Right ventricle myocardium superior (tissue), 1 donor: ENCODE measurements at places on chromosomes 4 and X. TPM values are rescaled to one million over a fixed set of nuclear protein-coding genes. Genes with fewer than 3 reads are reported as not detected.

CCDC110 gene
- 1.6 TPM for total RNA-seq

NIPAL1 gene
- 0.43 TPM for total RNA-seq

PFKFB1 gene
- total RNA-seq = 0.16 TPM

FANCB gene
- total RNA-seq = 0.35 TPM

GRCh38 chr4:169659716-169660670 is 39.6 kb downstream of the CLCN3 start:
- peak; percentile 49 for DNase-seq

DNA sequence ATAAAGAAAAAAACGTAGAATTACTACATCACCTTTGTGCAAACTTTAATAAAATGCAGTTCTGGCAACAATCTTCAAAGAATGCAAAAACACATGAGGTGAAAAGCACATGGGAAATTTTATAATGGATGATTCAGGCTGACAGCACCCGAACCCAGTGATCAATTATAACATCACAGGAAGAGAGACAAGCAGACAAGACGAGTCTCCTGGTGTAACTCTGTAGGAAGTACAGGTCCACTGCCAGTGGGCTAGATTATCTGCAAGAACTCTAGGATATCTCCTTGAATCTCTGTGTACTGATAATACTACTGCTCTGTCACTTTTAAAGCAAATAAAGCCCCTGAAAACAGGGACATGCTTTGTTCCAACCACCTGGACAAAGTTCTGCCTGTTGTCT is 58.9 kb upstream of the NXF3 start:
- no peak for DNase-seq

SSX1 gene
- not detected for total RNA-seq

DNA sequence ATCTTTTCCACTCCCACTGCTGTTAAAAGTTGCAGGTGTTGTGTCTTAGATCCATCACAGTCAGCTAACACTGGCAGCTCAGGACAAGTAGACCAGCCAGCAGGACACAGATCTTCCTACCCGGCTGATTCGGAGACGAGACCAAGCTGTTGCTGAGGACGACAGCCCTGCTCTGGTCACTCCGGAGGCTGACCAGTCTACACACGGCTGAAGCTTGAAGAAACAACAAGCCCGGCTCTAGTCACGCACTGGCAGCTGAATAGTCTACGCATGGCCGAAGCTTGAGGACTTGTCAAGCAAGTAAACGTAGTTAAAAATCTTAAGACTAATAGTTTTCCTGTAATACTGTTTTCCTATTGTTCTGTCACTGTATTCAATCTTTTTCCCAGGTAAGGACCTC is 1.8 kb downstream of the ACOX3 start:
- DNase-seq = no peak

- DNase-seq = no peak
Observed at GRCh38 chr4:80424225-80424581, 88.7 kb downstream of the CFAP299 start.
